ENCODE measurements at places on chromosomes 7 and 10.

DNA sequence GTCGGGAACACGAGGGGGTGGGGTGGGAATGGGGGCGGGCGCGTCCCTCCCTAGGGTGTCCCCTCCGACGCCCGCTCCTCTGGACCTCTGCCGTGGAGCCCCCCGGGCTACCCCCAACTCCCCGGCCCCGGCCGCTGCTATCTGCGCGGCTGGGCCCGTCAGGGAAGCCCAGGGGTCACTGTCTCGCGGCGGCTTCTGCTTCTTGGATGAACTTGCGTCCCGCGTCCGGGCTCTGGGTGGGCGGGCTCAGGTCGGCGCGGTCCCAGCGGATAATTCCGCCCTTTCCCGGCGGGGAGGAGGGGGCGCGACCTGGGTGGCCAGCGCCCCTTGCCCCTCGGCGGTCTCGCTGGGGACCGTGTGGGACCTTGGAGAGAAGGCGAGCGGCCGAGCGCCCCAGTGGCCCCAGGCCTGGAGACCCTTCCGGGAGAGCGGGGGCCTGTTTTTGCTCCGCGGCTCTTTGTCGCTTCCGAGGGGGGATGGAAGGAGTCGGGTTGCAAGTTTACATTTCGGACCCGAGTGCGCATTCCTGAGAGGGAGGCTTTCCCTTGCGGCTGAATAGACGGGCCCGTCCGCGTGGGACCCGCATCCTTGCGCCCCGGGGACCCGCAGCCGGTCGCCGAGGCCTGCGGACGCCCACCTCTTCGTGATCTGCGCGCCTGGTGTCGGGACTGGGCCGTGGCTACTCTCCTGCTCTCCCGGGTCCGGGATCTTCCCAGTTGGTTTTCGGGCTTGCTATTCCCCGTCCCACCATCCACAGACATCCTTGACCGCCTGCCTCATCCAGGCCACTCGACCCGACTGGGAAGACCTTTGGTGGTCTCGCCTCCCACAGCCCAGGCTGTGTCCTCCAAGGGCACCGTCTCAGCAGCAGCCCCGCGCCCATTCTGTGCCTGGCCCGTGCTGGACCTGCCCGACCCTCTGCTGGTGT is 812 bp downstream of the DOCK1 start:
- no peaks in the 10 kb centered on the region for H3K36me3 ChIP-seq
- H3K4me1 ChIP-seq: no peaks in the 10 kb centered on the region
- DNase-seq: peak; percentile 82
- H3K4me3 ChIP-seq: peak overlapping the region; percentile 97

DNA sequence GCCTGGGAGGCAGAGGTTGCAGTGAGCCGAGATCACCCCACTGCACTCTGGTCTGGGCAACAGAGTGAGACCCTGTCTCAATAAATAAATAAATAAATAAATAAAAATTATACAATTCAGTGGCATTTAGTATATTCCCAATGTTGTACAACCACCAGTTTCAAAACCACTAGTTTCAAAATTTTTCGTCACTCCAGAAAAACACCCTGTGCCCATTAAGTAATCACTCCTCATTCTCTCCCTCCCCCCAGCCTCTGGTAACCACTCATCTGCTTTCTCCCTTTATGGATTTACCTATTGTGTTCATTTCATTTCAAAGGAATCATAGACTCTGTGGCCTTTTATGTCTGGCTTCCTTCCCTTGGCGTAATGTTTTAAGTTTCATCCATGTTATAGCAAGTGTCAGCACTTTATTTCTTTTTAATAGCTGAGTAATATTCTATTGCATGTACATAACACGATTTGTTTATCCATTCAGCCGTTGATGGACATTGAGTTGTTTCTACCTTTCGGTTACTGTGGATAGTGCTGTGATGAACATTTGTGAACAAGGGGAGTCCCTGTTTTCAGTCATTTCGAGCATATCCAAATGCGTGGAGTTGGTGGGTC is 29.4 kb upstream of the GOLGA7B start:
- no peaks in the 10 kb centered on the region for H3K27me3 ChIP-seq
- H3K4me1 ChIP-seq: no peaks in the 10 kb centered on the region
- no peak for DNase-seq
- no peaks in the 10 kb centered on the region for H3K36me3 ChIP-seq

DNA sequence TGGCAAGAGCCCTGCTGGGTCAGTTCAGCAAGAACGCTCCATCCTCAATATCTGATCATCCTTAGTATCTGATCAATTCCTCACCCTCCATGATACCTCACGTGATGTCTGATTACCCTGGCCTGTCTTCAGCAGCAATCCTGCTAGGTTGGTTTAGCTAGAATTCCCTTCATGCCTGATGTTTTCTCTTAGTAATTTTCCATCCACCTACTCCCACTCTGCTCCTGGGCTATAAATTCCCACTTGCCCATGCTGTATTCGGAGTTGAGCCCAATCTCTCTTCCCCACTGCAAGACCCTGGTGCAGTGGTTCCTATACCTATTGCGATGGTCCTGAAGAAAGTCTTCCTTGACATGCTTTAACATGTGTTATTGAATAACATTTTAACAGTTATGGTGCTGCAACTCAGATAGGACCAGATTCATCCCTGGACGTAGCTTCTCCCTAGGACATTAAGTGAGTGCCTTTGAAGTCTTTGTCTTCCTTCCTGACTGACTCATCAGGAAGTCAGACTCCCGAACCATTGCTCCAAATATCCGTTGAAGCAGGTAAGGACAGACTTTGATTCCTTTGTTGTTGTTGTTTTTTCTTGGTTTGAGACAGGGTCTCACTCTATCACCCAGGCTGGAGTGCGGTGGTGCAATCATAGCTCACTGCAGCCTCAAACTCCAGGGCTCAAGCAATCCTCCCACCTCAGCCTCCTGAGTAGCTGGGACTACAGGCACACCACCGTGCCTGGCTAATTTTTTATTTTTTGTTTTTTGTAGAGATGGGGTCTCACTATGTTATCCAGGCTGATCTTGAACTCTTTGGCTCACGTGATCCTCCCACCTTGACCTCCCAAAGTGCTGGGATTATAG is 29.4 kb upstream of the CLDN3 start:
- no peaks in the 10 kb centered on the region for H3K4me1 ChIP-seq
- no peak overlapping the region for H3K4me3 ChIP-seq
- no peak overlapping the region for H3K27ac ChIP-seq
- no peaks in the 10 kb centered on the region for H3K36me3 ChIP-seq

DNA sequence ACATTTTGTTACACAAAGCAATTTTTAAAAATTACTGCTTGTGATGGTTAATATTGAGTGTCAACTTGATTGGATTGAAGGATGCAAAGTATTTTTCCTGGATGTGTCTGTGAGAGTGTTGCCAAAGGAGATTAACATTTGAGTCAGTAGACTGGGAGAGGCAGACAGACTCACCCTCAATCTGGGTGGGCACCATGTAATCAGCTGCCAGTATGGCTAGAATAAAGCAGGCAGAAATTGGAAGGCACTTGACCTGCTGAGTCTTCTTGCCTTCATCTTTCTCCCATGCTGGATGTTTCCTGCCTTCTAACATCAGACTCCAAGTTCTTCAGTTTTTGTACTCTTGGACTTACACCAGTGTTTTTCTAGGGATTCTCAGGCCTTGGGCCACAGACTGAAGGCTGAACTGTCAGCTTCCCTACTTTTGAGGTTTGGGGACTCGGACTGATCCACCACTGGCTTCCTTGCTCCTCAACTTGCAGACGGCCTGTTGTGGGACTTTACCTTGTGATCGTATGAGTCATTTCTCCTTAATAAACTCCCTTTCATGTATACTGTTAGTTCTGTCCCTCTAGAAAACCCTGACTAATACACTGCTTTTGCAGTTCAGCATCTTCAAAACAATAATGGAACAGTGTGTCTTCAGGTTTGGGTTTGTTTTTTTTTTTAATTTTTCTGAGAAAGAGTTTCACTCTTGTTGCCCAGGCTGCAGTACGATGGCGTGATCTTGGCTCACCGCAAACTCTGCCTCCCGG is 244.1 kb upstream of the SEMA3C start:
- H3K27me3 ChIP-seq: no peaks in the 10 kb centered on the region
- H3K4me1 ChIP-seq: no peaks in the 10 kb centered on the region
- no peaks in the 10 kb centered on the region for H3K36me3 ChIP-seq
- no peak for DNase-seq
- H3K27ac ChIP-seq: no peak overlapping the region

- no peaks in the 10 kb centered on the region for H3K27me3 ChIP-seq
- H3K4me1 ChIP-seq: no peaks in the 10 kb centered on the region
- no peak for DNase-seq
- H3K36me3 ChIP-seq: no peaks in the 10 kb centered on the region
Observed at GRCh38 chr7:129514683-129515082, 12.4 kb downstream of the SMKR1 start.

DNA sequence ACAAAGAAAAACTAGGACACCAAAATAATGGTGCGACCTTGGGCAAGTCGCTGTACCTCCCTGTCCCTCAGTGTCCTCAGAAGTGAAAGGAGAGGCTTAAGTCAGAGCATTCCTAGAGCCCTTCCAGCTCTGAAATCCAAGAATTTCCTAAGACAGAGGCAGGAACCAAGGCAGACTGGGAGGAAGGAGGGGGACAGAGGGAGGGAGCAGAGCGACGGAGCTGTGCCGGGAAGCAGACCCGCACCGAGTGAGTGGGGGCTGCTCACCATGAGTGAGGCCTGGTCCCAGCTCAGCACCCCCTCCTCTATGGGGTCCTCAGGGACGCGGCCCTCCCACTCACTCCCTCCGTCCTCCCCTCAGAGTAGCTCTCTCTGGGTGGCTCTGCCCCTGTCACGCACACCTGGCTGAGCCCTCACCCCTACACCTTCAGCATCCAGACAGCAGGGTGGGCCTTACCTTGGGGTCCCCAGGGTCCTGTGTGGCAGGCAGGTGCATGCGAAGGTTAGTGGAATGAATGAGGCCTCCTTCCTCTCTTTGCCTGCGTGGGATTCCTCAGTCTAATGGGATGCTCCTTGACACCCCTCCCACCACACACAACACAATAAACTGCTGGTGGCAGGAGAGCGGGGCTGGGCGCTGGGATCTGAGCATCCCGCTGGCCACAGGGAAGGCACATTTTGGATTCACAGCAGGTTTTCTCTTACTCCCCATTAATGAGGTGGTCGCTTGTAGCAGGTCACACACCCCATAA is 4.6 kb upstream of the SMARCD3 start:
- H3K36me3 ChIP-seq: no peaks in the 10 kb centered on the region
- no peak overlapping the region for H3K27ac ChIP-seq
- no peaks in the 10 kb centered on the region for H3K27me3 ChIP-seq
- no peak for DNase-seq

GRCh38 chr7:141234335-141235105 is 160.7 kb downstream of the TMEM178B start:
- no peaks in the 10 kb centered on the region for H3K4me1 ChIP-seq
- H3K36me3 ChIP-seq: no peaks in the 10 kb centered on the region

DNA sequence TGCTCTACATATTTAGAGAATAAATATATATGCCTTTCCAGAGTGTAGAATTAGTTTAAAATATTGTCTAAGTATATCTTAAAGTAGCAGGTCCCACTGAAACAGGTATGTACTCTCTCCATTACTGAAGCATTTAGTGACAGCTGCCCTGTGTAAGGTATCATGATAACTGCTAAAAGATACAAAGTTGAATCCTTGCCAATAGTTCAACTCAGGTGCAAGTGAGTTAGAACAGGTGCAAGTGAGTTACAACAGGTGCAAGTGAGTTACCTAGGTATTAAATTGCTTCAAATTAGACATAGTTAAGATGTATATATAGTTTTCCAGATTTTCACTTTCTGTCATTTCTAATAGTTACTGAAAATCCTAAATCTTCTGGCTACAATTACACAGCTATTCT is 119.1 kb downstream of the CNOT4 start:
- H3K36me3 ChIP-seq: peaks cover 4% of the 10 kb centered on the region
- no peak for DNase-seq
- no peaks in the 10 kb centered on the region for H3K27me3 ChIP-seq

- H3K27me3 ChIP-seq: no peaks in the 10 kb centered on the region
- H3K4me3 ChIP-seq: no peak overlapping the region
- no peaks in the 10 kb centered on the region for H3K4me1 ChIP-seq
- DNase-seq: no peak
Observed at GRCh38 chr7:149489391-149490024, 8.1 kb downstream of the ZNF746 start.

GRCh38 chr7:29095631-29096445 is 50.5 kb downstream of the CPVL start:
- no peaks in the 10 kb centered on the region for H3K36me3 ChIP-seq
- no peaks in the 10 kb centered on the region for H3K4me1 ChIP-seq
- H3K4me3 ChIP-seq: no peak overlapping the region

DNA sequence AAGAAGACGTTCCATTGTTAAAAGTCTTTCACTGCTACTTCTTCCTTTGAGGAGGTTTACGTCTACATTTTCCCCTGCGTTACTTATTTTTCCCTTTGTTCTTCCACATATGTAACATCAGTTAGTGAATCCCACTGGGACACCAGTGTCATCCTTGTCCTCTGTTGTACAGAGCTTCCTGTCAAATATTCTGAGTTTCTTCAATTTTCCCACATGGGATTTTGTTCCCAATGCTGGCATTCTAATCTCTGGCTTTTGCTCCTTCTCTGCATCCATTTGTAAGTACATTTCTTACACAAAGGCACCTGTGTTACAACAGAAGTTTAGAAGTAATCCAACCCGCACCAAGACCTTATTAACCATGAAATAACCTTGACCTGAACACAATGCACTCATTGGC is 627.4 kb upstream of the PFKP start:
- no peaks in the 10 kb centered on the region for H3K36me3 ChIP-seq
- DNase-seq: no peak
- H3K4me1 ChIP-seq: no peaks in the 10 kb centered on the region
- peaks cover 4% of the 10 kb centered on the region for H3K27me3 ChIP-seq
- H3K27ac ChIP-seq: no peak overlapping the region

DNA sequence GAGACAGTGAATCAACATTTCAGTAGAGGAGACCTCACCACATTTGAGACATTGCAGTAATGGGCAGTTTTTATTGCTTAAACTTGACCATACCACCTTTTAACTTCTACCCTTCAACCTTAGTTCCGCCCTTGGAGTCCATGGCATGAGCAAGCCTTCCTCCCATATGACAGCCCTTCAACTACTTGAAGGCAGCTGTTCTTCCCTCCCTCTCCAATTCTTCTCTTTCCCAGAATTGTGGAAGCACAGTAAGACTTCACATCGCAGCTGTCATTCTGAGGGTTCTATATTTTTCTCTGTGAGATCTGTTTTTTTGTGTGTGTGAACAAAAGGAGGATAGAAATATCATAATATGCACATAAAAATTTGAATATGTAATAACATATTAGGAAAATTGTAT is 2.2 kb upstream of the TSPAN12 start:
- H3K27ac ChIP-seq: no peak overlapping the region
- H3K4me3 ChIP-seq: no peak overlapping the region

GRCh38 chr10:49562893-49563292 is 24.0 kb upstream of the ERCC6 start:
- DNase-seq: no peak
- H3K4me3 ChIP-seq: no peak overlapping the region
- H3K27ac ChIP-seq: no peak overlapping the region
- H3K27me3 ChIP-seq: no peaks in the 10 kb centered on the region

DNA sequence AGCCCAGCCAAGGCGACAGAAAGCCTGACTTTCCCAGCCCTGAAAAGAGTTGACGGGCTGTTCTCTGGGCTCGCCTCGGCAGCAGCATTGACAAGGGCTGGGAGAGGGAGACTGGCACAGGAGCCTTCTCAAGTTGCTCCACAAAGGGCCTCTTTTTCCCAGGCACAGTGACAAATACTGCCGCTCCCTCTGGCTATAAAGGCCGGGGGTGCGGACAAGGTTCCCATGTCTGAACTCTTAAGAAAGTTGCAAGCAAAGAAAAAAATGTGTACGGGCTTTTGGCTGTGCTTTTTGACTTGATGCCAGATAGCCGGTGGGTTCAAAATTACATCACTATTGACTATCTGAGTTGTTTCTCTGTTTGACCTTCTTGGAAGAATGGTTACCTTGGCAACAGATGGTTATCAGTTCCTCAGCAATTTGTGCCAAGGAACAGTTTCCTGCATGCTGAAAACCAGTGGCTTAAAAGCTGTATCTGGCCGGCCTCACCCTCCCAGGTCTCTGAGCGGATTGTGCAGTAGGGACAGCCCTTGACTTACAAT is 115.9 kb upstream of the EEPD1 start:
- H3K4me1 ChIP-seq: no peaks in the 10 kb centered on the region
- no peaks in the 10 kb centered on the region for H3K27me3 ChIP-seq
- H3K36me3 ChIP-seq: no peaks in the 10 kb centered on the region

Data from aorta (tissue), 5 donors.